ENCODE measurements at places on chromosomes 12 and 14.

GRCh38 chr12:67827820-67828383 lies 161.3 kb upstream of the IFNG-AS1 start:
- no peak for DNase-seq

DNA sequence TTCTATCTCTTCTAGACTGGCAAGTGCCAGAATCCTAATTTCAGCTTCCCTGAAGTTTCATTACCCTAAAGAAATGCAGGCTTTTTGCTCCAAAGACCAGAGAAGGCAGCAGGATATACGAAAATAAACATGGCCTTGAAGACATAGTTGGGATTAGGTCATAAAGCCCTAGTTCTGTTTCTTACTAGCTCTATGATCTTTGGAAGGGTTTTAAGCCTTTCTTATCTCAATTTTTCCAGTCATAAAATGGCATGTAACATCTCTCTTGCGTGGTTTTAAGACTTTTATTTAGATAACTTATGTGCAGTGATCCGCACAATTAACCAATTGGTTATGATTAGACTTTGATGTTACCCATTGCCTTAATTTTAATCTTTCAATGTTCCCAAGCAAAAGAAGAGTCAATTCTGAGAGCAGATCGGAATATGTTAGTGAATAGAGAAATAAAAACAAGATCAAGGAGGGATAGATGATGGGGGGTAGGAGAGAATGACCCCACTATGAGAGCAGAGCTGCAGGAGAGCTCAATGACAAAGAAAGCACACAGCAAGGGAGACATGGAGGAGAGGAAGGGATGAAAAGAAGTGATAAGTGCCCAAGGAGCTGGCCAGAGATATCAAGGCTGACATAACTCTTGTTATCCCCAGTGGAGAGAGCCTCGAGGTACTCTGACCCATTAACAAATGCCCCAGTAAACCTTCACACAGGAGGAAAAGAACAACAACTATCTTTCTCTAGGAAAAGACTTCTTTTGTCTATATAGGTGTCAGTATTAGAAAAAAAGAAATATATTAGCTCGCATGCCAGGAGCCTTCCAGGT lies 53.0 kb upstream of the ANP32D start:
- DNase-seq, result no peak

- DNase-seq, result no peak
These were observed 49.7 kb upstream of the ARHGAP5 start for GRCh38 chr14:32027255-32027939.

- no peak for DNase-seq
These were observed 1650.9 kb upstream of the SEL1L start for GRCh38 chr14:83184531-83184930.

- no peak for DNase-seq
These were observed 17.3 kb upstream of the TMPRSS12 start for GRCh38 chr12:50825372-50825838.

- no peak for DNase-seq
These were observed 52.9 kb downstream of the PEBP1 start for GRCh38 chr12:118188690-118189371.

- no peak for DNase-seq
These were observed 1.2 kb upstream of the MAPKAPK5 start for GRCh38 chr12:111840807-111841206.

DNA sequence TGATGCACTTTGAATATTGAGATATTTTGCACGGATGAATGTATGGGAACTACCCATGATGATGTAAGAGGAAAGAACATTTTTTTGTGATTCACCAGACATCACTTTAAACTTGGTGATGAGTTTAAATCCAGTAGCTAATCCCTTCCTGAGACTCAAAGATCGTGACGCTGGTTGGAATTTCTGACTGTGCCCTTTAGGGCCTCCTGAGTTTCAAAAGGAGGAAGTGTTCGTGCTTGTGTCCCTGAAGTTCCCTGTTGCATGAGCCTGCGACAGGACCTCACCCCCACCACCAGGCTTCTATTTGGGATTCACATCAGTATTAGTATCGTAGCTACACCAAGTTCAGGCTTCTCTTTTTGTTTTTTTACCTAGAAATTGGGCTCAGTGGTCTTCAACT lies 18.6 kb upstream of the RIN3 start:
- DNase-seq, result no peak
